ENCODE measurements at places on chromosomes 7 and 10.

DNA sequence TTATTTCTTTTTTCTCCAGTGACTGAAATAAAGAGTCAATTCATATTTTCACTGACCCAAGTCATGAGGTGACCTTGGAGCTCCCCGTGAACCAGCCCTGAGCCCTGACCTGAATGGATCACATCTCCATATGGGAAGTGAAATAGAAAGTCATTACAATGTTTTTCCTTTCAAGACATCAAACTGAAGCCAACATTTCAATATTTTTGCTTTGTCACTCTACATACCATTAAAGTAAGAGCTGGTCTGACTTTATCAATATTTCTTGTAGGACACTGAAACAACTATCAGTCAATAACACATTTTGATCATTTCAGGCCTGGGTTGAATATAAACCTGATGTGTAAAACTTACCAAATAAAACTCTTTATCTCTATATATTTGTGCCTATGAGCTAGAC lies 249.8 kb upstream of the PHF14 start:
- DNase-seq = no peak

GRCh38 chr10:119693262-119693957 lies 32.4 kb upstream of the INPP5F start:
- no peak for DNase-seq

DNA sequence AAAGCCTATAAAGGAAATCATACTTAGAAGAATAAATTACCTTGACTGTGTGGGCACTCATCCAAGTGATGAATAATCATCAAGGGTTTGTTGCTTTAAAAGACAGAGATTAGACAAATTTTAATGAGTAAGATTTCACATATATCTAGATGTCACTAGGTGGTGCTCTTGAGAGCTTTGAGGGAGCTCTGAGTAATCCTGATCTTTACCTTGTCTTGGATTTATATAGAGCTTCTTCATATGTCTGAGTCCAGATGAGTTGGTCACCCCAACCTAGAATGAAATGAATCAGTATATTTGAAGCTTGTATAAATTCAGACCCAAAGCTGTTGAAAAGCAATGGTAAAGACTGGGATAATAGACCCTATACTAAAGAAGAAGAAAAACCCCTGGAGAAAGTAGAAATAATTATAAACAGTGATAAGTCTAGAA lies 3.7 kb downstream of the AGR2 start:
- DNase-seq = no peak

DNA sequence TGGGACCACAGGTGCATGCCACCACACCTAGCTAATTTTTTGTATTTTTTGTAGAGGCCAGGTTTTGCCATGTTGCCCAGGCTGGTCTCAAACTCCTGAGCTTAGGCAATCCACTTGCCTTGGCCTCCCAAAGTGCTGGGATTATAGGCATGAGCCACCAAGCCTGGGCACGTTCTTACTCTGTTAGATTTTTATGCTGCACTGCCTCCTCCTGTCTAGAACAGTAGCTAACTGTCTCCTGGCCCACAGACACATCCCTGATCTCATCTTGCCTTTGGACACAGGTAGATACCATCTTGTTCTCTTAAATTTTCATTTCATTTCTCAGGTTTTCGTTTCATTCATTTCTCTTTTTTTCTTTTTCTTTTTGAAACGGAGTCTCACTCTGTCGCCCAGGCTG lies 41.1 kb downstream of the BLVRA start:
- no peak for DNase-seq

- no peak for DNase-seq
These were observed 3.2 kb downstream of the TRIL start for GRCh38 chr7:28954946-28955345.

- no peak for DNase-seq
These were observed 147.5 kb downstream of the RTKN2 start for GRCh38 chr10:62121187-62121530.

DNA sequence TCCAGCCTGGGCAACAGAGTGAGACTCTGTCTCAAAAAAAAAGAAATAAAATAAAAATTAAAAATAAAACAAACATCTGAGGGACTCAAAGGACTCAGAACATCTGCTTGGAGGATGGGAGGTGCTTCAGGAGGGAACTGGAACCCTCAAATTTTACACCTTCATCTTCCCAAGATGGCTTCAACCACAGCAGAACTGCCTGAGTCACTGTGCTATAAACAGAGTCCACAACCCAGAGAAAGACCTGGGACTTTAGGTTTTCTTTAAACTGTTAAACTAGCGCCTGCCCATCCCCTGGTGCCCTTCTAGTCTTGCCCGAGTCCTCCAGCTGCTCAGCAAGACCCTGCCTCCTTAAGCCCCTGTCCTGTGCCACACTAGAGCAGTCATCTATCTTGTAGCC lies 40.8 kb downstream of the RGS10 start:
- DNase-seq = no peak

DNA sequence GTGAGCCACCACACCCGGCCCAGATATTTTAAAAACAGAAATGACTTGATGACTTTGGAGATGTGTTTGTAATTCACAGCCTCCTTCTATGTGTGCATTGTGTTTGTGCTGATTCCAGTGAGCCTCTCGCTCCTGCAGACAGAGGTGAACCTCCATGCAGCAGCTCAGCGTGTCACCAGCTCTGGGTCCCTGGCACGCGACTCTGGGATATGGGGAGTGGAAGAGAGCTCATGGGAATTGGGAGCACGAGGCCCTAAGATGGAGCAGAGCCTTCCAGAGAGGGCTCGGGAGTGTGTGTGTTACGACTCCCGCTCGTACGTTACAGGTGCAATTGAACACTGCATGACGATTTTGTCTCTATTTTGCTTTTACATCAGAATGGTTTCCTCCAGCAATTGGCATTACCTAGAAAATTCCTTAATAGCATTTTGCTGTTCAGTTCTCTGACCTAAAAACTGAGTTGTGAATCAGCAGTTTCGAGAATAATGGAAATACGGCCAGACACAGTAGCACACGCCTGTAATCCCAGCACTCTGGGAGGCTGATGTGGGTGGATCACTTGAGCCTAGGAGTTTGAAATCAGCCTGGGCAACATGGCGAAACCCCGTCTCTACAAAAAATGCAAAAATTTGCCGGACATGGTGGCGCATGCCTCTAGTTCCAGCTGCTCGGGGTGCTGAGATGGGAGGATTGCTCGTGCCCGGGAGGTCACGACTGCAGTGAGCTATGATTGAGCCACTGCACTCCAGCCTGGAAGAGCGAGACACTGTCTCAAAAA lies 204.6 kb downstream of the CUX1 start:
- peak; percentile 31 for DNase-seq

DNA sequence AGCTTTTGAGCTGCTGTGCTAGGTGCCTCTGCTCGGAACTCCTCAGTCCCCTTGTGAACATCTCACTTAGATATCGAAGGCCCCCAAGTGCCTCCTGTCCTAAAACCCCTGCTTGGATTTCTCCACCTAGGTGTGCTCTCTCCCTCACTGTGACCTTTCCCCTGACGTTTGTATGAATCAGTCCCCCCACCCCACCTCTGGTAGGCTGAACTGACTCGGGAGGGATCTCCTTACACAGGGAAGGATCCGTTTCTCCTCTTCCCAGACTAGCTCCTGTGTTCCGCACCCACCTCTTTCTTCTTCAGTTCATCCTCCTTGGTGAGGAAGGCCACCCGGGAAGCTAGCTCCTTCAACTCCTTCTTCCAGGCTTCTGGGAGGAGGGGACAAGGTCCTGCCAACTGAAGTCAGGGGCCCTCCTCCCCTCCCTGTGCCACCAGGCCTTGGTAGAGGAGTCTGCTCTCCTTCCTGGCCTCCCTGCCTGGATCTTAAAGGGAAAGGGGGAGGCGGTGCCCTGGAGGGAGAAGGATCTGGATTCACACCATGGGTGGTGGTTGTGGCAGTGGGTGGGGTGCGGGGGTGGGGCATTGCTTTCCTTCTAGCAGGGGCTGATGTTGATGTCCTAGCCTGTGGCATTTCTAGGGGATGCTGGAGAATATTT lies 6.8 kb downstream of the TBATA start:
- DNase-seq = no peak

GRCh38 chr10:121509112-121509511 lies 89.1 kb downstream of the FGFR2 start:
- no peak for DNase-seq

- DNase-seq = no peak
These were observed 17.2 kb downstream of the PPP3CB start for GRCh38 chr10:73478636-73479035.

GRCh38 chr10:79020015-79020491 lies 48.7 kb upstream of the ZMIZ1 start:
- no peak for DNase-seq

DNA sequence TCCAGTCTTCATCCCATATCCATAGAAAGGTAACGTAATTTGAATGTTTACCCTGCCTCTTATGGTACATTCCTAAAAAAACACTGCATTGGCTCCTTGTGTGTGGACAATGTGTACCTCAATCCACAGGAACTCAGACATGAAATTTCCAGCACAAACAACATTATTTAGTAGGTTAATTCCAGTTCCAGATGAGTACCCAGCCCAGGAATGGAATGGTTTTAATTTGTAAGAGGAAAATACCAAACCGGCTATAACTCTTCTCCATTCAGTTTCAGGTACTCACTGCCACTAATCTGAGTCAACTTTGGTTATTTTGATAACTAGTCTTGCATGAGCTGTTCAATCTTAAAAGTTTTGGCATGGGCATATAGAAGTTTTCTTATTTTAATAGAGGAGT lies 39.0 kb downstream of the TFPI2 start:
- no peak for DNase-seq

DNA sequence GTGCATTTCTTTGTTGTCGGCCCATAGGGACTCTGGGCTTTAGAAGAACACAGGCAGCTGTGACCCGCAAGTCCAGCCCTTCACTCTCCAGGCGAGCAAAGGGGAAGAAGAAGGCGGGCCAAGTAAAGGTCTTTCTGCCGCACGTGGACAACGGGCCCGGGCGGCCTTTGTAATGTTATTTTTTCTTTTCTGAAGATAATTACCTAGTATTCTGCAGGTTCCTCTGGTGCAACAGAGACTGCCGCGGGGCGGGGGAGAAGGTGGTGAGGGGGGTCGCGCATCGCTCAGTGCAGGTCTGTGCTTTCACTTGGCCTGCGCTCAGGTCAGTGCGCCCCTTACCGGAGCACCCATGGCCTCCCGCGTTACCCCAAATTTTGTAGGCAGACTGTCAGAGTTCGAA lies 7.1 kb upstream of the TBX20 start:
- peak; percentile 70 for DNase-seq

DNA sequence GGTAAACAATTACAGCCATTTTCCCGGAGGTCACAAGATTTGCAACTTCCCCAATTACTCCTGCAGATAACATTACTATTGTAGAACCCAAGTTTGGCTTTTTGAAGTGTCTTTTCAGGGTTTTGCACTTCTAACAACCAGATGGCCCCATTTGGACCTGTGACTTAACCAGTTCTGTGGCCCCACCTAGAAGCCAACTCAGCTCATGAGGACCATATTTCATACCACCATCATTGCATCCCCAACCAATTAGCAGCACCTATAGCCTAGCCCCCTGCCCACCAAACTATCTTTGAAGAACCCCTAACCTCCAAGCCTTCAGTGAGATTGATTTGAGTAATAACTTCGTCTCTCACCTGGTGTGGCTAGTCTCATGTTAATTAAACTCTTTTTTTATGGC lies 51.3 kb upstream of the WDR11 start:
- DNase-seq = no peak

GRCh38 chr7:30837581-30837980 lies 66.4 kb downstream of the MINDY4 start:
- DNase-seq = no peak
